Activated naive CD8-positive, alpha-beta T cell treated with anti-CD3 and anti-CD28 coated beads, Interleukin-2, amount 50 U/mL, for 24 hours (primary cell): ENCODE measurements at places on chromosomes 1 and 21.
A peak's percentile ranks its signal among the peaks of the same experiment; 100 is the strongest.

DNA sequence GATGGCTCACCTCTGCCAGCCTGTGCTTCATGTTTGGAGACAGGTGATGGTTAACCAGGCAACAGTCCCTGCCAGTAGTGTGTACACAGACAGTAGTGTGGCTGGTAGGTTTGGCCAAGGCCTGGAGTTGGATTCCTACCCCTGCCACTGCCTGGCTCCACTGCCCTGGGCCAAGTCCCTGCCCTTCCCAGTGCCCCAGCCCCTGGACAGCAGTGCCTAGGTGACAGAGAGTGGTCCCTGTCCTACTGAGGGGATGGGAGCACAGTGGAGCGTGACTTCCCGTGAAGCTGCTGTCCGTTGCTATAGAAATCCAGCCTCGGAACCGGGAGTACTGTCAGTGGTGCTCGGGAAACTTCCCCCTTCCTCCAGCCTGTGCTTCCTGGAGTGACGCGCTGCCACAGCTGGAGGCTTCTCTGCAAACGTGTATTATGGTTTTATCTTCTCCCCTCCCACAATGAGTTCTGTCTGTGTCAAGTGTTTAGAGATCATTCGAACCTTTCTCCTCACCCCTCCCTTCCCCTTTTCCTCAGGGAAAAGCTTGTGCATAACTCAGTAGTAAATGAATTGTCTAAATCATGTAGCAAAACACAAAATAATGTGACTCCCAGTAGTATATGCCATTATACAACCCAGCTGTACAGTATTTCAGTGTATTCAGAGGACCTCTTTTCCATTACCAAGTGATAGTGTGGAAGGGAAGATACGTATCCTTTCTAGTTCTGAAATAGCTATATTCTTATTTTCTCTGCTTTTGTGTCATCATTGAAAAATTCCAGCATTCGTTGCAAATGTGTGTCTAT lies 73.4 kb downstream of the GALNT2 start:
- peak overlapping the region; percentile 36 for H3K27ac ChIP-seq
- no peak overlapping the region for H3K4me3 ChIP-seq

- peak overlapping the region; percentile 31 for H3K27ac ChIP-seq
- peak overlapping the region; percentile 78 for H3K4me3 ChIP-seq
- peaks cover 32% of the 10 kb centered on the region for H3K4me1 ChIP-seq
- H3K36me3 ChIP-seq: peaks cover 1% of the 10 kb centered on the region
Observed at GRCh38 chr1:155049651-155050559, 1.2 kb upstream of the ADAM15 start.

DNA sequence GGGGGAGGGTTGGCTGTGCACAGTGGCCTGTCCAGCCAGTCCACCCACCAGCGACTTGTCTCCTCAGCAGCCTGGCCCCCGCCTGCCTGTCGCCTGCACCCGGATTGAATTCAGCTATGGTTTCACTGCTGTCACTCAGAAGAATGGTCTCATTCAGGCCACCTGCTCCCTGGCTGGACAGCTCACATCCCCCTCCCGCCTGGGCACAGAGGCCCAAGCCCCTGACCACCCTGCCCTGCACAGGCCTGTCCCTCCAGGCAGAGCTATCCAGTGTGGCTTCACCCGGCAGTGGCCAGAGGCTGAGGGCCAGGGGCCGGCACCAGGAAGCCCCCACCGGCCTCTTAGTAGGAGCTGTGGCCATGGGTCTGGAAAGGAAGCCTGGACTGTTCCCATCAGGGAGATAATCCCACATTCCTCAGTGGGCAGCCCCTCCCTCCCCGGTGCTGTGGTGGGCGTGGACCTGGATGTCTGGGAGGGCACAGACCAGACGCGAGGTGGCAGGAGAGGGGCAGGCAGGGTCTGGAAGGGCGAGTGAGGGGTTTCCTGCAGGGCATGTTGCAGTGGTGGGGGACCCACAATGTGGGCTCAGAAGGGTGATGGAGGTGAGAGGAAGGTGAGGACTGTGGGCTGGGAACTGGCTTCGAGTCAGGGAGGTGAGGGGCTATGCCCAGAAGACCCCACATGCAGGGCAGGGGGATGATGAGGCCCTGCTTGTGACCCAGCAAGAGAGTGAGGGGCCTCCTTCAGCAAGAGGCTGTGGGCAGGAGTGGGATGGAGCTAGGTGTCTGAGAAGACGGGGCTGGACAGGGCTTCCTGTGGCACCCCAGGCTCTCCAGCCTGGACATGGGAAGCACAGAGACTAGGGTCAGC lies 30.4 kb downstream of the WNT9A start:
- H3K4me1 ChIP-seq: no peaks in the 10 kb centered on the region
- H3K27ac ChIP-seq: no peak overlapping the region
- H3K4me3 ChIP-seq: no peak overlapping the region
- DNase-seq: no peak
- no peaks in the 10 kb centered on the region for H3K27me3 ChIP-seq

- no peaks in the 10 kb centered on the region for H3K27me3 ChIP-seq
- H3K36me3 ChIP-seq: no peaks in the 10 kb centered on the region
- DNase-seq: no peak
- H3K4me3 ChIP-seq: no peak overlapping the region
- H3K27ac ChIP-seq: no peak overlapping the region
Observed at GRCh38 chr1:157703981-157704380, 3.4 kb upstream of the FCRL3 start.

DNA sequence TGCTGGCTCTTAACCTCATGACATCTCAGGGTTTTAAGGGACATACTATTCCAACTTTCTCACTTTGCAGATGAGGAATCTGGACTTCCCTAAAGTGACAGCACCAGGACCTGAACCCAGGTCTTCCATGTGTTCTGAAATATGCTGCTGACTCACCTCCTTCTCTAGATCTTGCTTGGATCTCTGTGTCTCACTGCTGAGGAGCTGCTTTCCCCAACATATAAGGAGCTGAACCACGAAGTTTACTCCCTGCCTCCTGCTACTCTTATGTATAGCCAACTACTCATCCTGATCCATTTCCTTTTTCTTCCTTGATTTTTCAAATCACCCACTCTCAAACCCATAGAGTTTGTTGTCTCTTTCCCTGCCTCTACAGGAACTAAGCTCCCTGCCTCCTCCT lies 38.2 kb downstream of the ALG14 start:
- H3K4me3 ChIP-seq: no peak overlapping the region
- DNase-seq: no peak
- no peaks in the 10 kb centered on the region for H3K4me1 ChIP-seq
- H3K27me3 ChIP-seq: no peaks in the 10 kb centered on the region
- peaks cover 4% of the 10 kb centered on the region for H3K36me3 ChIP-seq

- H3K27ac ChIP-seq: no peak overlapping the region
- DNase-seq: no peak
- no peaks in the 10 kb centered on the region for H3K4me1 ChIP-seq
- H3K36me3 ChIP-seq: no peaks in the 10 kb centered on the region
- no peak overlapping the region for H3K4me3 ChIP-seq
Observed at GRCh38 chr21:15199414-15200383, 134.9 kb upstream of the NRIP1 start.

- H3K4me3 ChIP-seq: peak overlapping the region; percentile 79
- H3K4me1 ChIP-seq: peaks cover 95% of the 10 kb centered on the region
- H3K36me3 ChIP-seq: peaks cover 5% of the 10 kb centered on the region
- peak overlapping the region; percentile 100 for H3K27ac ChIP-seq
- DNase-seq: no peak
Observed at GRCh38 chr1:160459687-160460086, 59.3 kb downstream of the VANGL2 start.

DNA sequence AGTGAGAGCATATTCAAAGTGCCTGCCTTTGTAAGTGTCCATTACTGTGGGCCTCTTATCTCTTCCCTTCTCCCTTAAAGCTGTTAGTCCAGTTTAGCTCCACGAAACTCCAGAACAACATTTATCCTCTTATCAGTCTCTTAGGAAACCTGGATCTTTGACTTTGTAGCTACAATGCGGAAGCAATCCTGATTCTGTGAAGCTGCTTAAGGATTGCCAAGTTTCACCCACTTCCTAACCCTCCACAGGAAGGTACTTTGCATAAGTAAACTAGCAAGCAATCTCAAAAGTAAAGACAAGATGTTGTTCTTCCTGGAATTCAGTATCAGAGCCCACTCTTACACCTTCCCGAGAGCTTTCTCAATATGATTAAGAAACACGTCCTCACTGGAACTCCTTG lies 164.9 kb upstream of the USP25 start:
- H3K27me3 ChIP-seq: peaks cover 12% of the 10 kb centered on the region
- no peaks in the 10 kb centered on the region for H3K36me3 ChIP-seq
- no peak overlapping the region for H3K27ac ChIP-seq

- no peak overlapping the region for H3K27ac ChIP-seq
- DNase-seq: no peak
- H3K36me3 ChIP-seq: peaks cover 50% of the 10 kb centered on the region
- H3K4me3 ChIP-seq: no peak overlapping the region
- no peaks in the 10 kb centered on the region for H3K27me3 ChIP-seq
Observed at GRCh38 chr1:63662056-63662836, 69.0 kb downstream of the PGM1 start.

- H3K36me3 ChIP-seq: peaks cover 6% of the 10 kb centered on the region
- H3K27me3 ChIP-seq: no peaks in the 10 kb centered on the region
- H3K4me1 ChIP-seq: no peaks in the 10 kb centered on the region
- DNase-seq: no peak
Observed at GRCh38 chr1:84550826-84551225, 23.4 kb downstream of the CTBS start.

- H3K4me3 ChIP-seq: no peak overlapping the region
- H3K27ac ChIP-seq: peak overlapping the region; percentile 30
- no peaks in the 10 kb centered on the region for H3K27me3 ChIP-seq
- peak; percentile 35 for DNase-seq
- H3K4me1 ChIP-seq: no peaks in the 10 kb centered on the region
Observed at GRCh38 chr1:180168786-180169639, 14.3 kb downstream of the QSOX1 start.

GRCh38 chr1:145927916-145928643 lies 796 bp upstream of the RBM8A start:
- no peak overlapping the region for H3K27ac ChIP-seq
- H3K4me1 ChIP-seq: peaks cover 36% of the 10 kb centered on the region
- H3K4me3 ChIP-seq: no peak overlapping the region
- H3K27me3 ChIP-seq: no peaks in the 10 kb centered on the region
- DNase-seq: no peak

GRCh38 chr1:56525489-56526041 lies 53.8 kb downstream of the PLPP3 start:
- no peaks in the 10 kb centered on the region for H3K36me3 ChIP-seq
- H3K27ac ChIP-seq: no peak overlapping the region
- DNase-seq: peak; percentile 6
- peaks cover 16% of the 10 kb centered on the region for H3K4me1 ChIP-seq
- no peak overlapping the region for H3K4me3 ChIP-seq
- H3K27me3 ChIP-seq: peaks cover 2% of the 10 kb centered on the region
